ENCODE measurements at places on chromosomes 12 and 14.
A peak's percentile ranks its signal among the peaks of the same experiment; 100 is the strongest.

DNA sequence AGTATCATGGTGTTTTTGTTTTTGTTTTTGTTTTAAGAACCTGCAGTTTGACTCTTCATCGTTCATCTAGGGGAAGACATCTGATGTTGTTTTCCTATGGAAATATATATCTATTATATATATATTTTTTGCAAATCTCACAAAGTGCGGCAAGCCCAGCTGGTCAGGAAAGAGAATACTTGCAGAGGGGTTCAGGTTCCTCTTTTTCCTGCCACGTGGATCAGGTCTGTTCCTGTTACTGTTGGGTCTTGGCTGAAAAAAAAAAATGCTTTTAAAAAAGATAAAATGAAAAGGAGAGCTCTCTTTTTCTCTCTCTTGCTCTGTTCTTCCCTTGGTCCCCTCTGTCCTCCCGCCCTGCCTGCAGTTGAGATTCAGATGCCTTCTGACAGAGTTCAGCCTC, 179.4 kb upstream of the BCL2L14 start:
- no peak for DNase-seq

DNA sequence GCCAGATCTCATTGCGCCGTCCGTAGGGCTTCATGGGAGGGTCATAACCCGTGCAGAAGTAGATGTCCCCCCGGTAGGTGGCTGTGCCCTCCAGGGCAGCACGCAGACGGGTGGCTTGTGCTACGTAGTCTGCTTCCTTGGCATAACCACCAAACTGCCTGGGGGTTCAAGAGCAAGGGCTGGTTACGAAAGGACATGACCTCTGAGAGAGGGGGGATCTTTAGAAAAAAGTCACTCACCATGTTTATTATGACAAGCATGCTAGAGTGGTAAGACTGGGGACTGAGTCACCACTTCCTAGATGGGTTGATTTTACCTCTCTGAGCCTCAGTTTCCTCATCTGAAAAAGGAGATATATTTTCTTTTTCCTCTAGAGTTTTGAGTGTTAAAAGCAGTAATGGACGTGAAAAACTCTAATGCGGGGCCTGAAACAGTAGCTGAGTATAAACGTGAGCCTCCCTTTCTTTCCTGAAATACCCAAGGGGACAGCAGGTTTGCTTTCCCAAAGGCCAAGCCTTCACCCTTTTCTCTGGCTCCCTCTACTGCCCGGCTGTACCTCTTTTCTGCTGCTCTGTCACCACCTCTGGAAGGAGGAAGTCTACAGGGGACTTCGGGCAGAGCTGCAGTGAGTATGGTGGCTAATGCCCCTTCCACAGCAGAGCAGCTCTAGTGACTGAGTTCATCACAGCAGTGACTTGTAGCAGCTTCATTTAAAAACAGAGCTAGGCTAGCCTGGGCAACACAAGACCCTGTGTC, 23.5 kb upstream of the GPRC5D start:
- no peak for DNase-seq

GRCh38 chr12:72269491-72269890, 2.7 kb upstream of the TRHDE start:
- DNase-seq: no peak

GRCh38 chr14:101588286-101588975, 27.1 kb downstream of the DIO3 start:
- DNase-seq: no peak

DNA sequence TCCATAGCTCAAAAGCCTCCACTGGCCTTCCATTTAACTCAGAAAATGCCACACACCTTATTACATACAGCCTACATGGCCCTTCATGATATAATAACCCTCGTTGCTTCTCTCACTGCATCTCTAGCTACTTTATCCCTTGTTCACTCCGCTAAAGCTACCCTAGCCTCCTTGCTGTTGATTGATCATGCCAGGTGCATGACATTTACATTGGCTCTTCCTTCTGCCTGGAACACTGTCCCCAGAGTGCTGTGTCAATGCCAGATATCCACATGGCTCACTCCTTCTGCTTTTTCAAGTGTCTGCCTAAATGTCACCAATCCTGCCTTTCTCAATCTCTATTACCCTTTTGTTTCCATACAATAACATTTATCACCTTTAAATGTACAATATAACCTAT, 58.3 kb downstream of the CAND1 start:
- no peak for DNase-seq

- no peak for DNase-seq
Measured at GRCh38 chr14:94460631-94461416, 8.2 kb upstream of the SERPINA11 start.

DNA sequence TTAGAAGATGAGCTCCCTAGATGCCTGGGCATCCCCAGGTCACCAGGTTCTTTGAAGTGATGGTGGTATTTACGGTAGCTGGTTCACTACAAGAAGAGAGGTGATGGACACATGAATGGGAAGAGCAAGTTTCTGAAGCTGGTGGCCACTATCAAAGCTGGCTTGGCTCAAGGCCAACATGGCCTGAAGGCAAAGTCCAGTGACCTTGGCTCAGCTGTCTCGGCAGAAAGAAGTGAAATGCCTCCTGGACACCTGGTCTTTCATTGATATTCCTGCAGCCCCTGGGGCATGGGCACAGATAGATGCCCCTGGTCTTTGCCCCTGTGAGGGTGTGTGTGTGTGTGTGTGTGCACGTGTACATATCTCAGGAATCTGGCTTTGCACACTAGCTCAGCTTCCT, 441.8 kb upstream of the TMPO start:
- no peak for DNase-seq

- DNase-seq: no peak
Measured at GRCh38 chr12:21825886-21826617, 51.5 kb upstream of the KCNJ8 start.

DNA sequence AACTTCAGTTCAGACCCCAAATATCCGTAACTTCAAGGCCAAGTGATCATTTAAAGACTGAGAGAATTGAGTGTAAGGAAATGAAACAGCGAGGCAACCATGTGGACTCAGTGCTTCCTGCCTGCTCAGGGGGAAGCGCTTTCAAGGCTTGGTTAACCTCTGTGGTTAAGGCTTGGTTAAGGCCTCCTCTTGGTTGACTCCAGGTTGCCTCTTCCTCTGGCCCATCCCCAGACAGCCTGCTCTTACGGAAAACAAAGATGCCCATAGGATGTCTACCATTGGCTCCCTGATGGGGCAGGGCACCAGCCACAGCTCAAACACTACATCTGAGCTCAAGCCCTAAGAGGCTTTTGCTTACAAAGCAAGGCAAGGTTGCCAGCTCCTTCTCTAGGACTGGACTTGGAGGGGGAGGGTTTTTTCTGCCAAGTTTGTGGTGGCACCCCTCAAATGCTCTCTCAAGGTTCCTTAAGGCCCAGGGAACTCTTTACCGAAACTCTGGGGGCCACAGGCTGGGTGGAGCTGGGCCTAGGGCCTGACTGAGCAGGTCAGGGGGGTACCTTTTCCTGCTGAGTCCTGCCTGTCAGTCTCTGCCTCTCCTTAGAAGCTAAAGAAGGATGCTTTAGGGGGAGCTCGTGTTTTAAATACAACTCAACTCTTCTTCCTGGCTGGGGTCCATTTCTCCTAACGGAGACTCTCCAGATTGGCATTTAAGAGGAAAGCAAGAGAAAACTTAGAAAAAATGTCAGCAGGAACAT, 13.7 kb downstream of the COL2A1 start:
- peak; percentile 19 for DNase-seq

- DNase-seq: no peak
Measured at GRCh38 chr12:128938886-128939285, 85.6 kb downstream of the GLT1D1 start.

GRCh38 chr14:99579903-99580571, 24.0 kb downstream of the CCDC85C start:
- no peak for DNase-seq

DNA sequence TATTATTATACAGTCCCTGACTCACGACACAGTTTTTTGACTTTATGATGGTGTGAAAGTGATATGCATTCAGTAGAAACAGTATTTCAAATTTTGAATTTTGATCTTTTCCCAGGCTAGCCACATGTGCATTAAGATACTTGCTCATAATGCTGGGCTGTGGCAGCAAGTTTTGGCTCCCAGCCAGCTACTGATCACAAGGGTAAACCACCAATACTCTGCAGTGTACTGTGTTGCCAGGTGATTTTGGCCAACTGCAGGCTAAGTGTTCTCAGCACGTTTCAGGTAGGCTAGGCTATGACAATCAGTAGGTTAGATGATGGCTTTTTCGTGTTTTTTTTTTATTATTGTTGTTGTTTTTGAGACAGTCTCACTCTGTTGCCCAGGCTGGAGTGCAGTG, 69.4 kb upstream of the ACTN1 start:
- DNase-seq: no peak

GRCh38 chr12:30754383-30754749, 385 bp downstream of the CAPRIN2 start:
- no peak for DNase-seq

GRCh38 chr14:65502676-65503124, 90.2 kb downstream of the FUT8 start:
- DNase-seq: no peak

- DNase-seq: no peak
Measured at GRCh38 chr12:68162374-68162773, 2.8 kb upstream of the IFNG start.

GRCh38 chr12:63319386-63319785, 168.4 kb upstream of the AVPR1A start:
- DNase-seq: no peak

DNA sequence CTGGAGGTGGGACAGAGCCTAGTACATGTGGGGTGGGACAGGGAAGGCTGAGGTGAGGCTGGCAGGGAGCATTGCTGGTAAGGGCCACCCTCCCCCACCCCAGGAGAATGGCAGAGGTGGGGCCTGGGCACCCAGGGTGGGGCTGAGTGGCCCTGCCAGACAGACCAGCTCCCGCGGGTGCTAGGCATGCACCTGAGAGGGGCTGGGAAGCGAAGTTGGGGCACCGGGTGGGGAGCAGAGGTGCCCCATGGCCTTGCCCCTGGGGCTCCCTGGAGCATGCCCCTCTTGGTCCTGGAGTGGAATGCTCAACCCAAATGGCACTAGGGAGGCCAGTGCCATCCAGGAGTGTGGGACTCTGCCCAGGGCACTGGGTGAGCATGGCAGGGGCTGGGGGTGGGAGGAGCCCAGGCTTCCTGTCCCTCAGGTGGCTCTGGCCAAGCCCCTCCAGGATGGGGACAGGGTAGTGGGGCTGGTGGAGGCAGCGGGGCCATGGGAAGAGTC, 1.3 kb downstream of the TNFAIP2 start:
- DNase-seq: no peak

DNA sequence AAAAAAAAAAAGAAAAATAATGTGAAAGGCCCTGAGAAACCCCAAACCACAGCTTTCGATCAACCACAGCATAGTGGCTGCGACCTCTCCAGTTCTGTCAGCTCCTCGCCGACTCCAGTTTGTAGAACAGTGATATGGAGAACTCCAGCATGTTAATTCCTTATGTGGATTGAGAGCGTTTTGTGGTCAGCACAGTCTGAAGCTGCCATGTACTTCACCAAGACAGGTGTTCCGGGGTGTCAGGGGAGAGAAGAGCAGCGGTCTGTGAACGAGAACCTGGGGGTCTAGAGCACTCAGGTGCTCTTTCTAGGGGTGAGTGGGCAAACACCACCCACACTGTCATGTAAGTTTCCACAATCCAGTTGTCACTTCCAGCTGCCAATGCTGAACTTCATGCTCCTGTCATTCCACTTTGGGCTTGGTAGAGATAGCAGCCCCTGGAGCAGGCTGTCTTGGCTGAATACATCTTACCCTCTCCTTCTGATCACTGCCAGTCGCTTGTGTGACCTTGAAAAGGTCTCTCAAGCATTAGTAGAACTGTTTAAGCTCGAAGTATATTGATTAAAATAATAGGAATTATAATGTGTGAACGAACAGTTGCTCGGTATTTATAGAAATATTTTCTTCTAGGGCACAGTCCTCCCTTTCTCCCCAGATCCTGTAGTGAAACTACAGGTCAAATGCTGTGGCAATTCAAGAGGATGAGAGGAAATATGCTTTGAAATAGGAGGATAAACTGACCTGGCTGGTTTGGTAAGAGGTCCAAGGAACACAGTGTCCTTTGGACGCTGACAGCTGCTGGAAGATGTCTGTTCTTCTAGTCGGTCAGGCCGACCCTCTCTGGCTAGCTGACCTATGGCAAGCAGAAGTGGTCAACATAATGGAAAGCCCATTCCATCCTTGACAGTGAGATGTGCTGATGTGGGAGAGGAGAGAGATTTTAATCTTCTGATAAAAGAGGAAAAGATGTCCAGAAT, 15.7 kb upstream of the MAX start:
- no peak for DNase-seq

DNA sequence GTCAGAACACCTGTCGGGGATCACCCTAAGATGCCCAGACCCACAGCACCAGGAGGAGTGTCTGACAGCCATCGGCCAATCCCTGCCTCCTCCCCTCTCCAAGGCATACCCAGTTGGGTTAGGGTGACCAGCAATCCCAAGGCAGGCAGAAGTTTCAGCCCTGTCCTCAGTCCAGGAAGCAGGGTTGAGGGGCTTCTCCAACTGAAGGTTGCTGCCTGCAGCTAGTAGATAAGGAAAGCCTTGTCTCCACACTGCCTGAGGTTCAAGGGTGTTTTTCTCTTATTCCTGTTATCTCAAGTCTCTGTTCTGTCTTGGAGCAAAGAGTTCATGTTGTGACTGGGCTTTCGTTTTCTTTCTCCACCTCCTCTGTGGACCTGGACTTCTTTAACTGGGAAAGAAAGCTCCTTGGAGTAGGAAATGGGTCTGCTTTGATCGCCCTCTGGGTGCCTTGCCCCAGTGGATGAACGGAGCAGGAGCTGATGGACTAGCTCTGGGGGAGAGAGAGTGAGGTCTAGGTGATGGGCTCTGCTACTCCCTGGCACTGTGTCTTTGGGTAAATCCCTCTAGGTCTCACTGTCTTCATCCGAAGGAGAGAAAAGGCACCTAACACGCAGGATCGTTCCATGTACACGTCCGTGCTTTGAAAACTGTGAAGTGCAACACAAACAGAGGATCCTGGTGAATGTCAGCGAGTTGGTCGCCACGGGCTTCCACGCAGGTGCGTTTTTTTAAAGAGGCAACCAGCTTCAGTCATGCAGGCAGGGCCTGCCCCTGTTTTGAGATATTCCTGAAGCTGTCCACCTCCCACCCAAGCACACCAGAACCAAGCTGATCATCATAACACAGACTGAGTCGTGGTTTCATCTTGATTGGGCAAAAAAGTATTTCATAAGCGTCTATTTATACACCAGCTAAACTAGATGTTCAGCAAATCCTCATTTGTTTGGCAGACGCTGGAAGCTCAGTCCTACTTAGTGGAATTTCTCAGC, 52.5 kb upstream of the FOXN3 start:
- no peak for DNase-seq

GRCh38 chr14:101783260-101784016, 21.9 kb downstream of the PPP2R5C start:
- DNase-seq: no peak

DNA sequence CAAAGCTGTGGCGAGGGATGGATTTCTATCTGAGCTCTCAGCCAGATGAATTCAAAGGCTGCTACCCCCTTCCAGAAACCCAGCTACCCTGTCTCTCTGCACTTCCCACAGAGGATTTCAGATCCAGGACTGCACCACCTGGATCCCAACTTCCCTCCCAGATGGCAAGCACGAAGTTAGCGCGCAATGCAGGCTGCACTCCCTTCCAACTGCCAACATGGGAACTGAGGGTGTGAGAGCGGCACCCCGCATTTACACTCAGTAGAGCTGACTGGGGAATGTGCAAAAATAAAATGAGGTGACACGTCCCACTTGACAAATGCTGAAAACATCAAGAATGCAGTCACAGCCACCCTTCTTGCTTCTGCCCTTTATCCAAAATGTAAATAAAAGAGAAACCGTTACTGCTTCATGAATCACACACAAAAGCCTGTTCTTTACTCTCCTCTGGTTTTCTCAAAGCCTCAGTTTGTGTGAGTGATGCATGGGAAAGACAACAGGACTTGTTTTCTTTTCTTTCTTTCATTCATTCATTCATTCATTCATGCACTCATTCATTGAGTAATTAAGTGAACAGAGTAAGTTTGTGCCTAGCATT, 85.7 kb downstream of the ITPK1 start:
- DNase-seq: no peak

- no peak for DNase-seq
Measured at GRCh38 chr12:55008944-55009585, 10.7 kb upstream of the NEUROD4 start.
